Suppressor macrophage treated with lipopolysaccharide for 1 hour (primary cell): ENCODE measurements at places on chromosomes 6 and 20.
A peak's percentile ranks its signal among the peaks of the same experiment; 100 is the strongest.

GRCh38 chr20:667351-668034 is 8.1 kb downstream of the SCRT2 start:
- DNase-seq = peak; percentile 78

DNA sequence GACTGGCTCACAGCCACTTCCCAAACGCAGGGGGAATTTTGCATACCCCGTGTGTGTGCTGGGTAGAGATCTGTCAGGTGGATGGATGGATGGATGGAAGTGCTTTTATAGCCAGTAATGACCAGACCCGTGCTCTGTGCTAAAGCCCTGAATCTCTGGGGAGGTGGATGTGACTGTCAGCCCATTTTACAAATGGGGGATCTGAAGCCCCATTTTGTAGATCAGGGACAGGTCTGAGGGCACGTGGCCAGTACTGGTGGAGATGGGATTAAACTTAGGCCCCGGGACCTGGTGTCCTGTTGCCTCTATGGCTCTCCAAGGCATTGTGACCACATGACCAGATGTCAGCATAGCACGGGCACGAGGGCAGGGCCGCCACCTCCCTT is 38.2 kb upstream of the ZBP1 start:
- no peak for DNase-seq

GRCh38 chr20:25539742-25540672 is 45.3 kb downstream of the NINL start:
- DNase-seq = no peak

DNA sequence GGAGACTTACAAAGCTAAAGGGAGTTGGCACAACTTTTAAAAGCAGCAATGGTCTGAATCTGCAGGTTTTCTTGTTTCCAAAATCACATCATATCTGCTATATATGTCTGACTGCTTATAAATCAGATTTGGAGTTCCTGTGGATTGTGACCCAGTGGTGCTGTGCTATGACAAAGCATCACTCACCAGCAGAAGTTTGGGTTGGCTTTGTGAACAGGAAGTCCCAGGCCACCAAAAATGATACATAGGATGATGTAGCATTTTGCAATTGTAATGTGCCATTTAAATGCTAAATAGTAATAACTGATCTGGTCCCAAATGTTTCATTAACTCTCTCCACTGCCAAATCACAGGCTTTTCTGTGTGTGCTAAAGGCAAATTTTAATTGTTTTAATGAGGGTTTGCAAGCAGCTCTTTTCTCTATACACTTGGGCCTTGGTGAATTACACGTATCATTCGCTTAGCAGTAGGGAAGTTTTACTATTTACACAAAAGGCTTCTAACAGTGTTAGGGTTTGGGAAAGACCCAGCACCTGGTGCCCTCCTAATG is 60.8 kb downstream of the SYNDIG1 start:
- peak; percentile 5 for DNase-seq

DNA sequence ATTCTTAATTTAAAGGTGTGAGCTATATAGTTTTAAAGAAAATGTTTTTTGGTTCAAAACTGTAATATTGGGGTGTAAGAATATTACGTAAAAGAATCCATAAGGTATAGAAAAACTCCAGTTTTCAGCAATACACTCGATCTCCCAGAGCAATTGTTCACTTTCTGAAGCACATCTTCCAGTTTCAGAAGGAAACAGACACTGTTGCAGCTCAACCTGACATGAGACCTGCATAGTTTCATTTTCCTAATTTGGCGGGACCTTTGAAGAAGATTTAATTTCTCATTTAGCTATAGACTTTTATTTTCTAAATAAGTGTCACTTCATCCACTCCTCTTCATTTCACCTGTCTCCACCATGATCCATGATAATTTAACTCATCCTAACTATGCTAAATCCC is 281.5 kb downstream of the HTR1B start:
- no peak for DNase-seq

- no peak for DNase-seq
These were observed 144.0 kb downstream of the LRRC1 start for GRCh38 chr6:53938810-53939209.

DNA sequence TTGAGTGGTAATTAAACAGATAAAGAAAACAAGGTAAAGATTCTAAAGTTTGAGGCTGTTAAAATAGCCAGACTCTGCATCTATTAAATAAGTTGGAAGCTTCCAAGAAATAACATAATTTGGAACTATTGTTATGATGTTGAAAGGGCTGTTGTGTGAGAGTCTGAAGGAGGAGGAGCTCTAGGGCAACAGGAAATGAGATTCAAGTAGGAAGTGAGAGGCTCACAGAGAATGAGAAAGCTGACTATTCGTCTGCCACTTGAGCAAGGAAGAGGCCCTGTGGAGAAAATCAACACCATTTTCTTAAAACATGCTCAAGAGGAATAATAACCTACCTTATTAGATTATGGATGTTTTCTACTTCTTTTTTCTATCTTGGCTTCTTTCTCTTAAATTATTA is 185.2 kb downstream of the SLC24A3 start:
- no peak for DNase-seq

GRCh38 chr20:32762754-32763201 is 593 bp downstream of the DNMT3B start:
- no peak for DNase-seq

DNA sequence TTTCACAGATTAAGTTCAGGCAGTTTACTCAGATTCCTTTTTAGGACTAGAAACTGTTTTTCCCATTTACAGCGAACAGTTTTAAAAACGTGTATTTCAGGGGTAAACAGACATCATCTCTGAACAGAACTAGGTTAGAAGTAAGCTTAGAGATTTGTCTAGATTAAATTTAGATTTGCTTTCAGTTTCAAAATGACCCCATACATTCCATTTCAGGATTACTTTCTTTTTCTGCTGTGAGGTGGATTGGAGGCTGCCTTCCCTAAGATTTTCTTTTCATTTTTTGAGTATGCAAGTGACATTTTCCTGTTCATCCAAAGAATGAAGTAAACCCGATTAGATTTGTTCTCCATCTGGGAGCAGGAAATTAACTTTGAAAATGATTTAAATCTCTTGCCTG is 747.2 kb downstream of the KHDRBS2 start:
- no peak for DNase-seq

DNA sequence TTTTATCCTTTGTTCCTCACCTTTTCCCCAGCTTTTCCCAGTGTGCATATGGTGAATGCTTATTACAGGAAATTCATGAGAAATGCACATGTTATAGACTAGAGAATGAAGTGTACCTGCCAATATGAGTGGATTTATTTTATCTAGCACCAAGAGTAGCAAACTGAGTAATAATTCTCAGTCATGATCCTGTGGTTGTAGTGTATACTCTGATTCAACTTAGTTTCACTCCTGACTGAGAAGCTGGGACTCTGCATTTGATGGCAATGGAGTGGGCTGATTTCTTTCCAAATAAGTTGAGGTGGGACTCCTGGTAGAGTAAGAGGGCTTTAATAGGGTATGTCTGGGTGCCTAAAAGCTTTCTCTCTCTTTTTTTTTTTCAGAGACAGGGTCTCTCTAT is 4.0 kb downstream of the ABT1 start:
- no peak for DNase-seq

GRCh38 chr6:21914121-21914973 is 320.8 kb downstream of the SOX4 start:
- DNase-seq = peak; percentile 71

GRCh38 chr20:11912659-11913415 is 4.9 kb upstream of the BTBD3 start:
- DNase-seq = no peak

- peak; percentile 24 for DNase-seq
These were observed 199.1 kb downstream of the ERMARD start for GRCh38 chr6:169950558-169950957.

- no peak for DNase-seq
These were observed 59.5 kb downstream of the ID4 start for GRCh38 chr6:19896693-19897010.

- no peak for DNase-seq
These were observed 485.5 kb downstream of the PHF3 start for GRCh38 chr6:64121011-64121565.

GRCh38 chr6:52534966-52535390 is 41.9 kb downstream of the TRAM2 start:
- no peak for DNase-seq

GRCh38 chr6:17277256-17277655 is 3.9 kb upstream of the RBM24 start:
- no peak for DNase-seq

GRCh38 chr20:32204205-32205109 is 3.1 kb downstream of the PLAGL2 start:
- DNase-seq = peak; percentile 75

- DNase-seq = peak; percentile 87
These were observed 233.5 kb upstream of the QKI start for GRCh38 chr6:163180874-163181541.

DNA sequence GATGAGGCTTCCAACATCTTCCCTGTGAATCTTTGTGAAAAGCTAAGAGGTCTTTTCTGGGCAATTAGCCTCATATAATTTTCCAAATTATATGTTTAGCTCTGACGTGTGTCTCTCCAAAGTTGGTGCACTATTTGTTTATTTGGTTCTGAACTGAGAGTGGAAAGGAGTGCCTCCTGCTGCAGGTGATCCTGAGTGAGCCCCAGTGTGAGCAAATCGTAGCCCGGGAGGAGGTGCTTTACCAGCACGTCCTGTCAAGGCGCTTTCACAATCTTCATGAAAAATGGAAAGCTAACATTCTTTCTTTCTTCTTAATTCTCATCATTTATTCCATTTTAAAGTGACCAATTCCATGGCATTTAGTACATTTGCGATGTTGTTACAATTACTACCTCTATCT is 231.9 kb downstream of the BMP2 start:
- no peak for DNase-seq

DNA sequence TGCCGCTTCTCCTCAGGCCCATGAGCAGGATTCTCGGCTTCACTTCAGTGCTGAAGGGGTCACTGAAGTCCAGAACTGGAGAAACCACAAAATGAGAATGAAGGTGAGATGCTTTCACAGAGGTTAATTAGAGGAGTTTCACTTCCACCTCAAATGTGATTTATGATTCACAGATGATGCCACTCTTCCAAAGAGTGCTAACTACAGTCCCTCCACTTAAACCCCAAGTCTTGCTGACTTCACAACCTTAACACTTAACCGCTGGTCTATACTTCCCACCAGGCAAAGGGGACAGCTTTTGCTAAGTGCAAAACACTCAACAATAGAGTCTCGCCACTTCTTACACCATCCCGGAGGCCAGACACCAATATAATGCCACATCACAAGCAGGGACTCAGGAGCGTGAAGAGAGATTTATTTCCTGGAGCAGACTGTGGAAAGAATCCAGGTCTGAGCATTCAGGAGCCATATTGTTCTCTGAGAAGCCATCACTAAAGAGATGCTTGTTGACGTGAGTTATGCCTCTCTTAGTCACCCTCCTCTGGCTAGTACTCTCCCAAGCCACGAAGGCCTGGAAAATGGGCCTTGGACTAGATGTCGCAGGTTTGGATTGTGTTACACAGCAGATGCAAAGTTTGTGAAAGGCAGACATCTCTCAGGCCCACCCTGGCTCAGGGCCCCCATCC is 24.4 kb downstream of the RRAGD start:
- DNase-seq = no peak

GRCh38 chr6:166542580-166542912 is 43.9 kb downstream of the RAMACL start:
- no peak for DNase-seq

- no peak for DNase-seq
These were observed 49.8 kb downstream of the SPATA2 start for GRCh38 chr20:49865559-49865958.

GRCh38 chr6:90131125-90131524 is 165.5 kb downstream of the BACH2 start:
- DNase-seq = peak; percentile 41

GRCh38 chr20:18916886-18917750 is 103.5 kb downstream of the SCP2D1 start:
- no peak for DNase-seq

DNA sequence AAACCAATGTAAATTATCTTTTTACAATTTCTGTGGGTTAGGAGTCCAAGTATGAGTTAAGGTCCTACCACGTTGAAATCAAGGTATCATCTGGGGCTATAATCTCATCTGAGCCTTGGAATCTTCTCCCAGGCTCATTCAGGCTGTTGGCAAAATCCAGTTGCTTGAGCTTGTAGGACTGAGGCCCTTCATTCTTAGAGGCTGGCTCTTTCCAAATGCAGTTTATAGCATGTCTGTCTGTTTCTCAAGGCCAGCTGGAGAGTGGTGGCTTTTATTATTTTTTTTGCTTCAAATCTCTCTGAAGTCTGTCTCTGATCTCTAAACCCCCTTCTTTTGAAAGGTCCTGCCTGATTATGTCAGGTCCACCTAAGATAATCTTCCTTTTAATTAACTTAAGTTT is 177.2 kb upstream of the ASCC3 start:
- DNase-seq = no peak

DNA sequence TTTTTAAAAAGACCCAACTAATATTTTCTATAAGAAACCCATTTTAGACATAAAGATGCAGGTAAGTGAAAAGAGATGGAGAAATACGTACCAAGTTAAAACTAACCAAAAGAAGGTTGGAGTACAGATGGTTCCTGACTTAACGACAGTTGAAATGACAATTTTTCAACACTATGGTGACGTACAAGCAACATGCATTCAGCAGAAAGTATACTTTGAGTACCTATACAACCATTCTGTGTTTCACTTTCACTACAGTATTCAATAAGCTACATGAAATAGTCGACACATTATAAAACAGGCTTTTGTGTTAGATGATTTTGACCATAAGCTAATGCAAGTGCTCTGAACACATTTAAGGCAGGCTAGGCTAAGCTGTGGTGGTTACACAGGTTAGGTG is 228.9 kb downstream of the RNGTT start:
- DNase-seq = no peak

- DNase-seq = no peak
These were observed 841.8 kb downstream of the PHF3 start for GRCh38 chr6:64477391-64477790.

GRCh38 chr20:61400499-61400898 is 148.4 kb downstream of the CDH4 start:
- DNase-seq = no peak

DNA sequence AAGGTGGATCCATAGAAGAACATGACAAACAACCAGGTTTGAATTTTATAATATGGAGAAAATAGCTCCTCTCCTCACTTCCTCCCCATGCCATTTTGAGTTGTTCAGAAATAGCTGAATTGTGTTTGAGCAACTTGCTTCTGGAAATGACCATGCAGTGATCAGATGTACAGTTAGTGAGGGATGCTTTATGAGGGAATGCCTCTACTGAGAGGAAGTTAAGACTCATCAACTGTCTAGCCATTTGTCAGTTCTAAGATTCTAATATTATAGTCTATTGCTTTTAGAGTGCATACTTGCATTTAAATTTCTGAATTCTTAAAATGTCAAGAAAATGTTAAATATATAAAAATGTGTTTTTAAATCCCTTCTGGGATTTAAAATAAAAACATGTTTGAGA is 3.8 kb downstream of the LAMA2 start:
- no peak for DNase-seq

DNA sequence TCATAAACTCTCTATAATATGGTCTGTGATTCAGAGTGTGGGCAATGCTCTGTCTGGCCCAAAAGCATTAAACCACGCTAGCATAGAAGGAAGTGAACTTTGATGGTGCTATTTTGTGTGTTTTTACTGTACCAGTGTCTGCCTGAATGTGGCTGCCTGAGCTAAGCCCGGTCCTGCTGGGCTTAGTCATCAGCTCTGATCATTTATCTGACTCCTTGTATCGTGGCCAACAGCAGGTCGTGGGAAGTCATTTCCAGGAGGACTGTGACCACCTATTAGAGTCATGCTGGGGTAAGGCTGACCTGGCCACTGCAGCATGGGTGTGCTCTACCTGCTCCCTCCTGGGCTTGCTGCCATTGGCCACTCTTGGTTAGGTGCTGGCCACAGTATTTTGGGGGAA is 239.1 kb upstream of the CEP162 start:
- DNase-seq = no peak

GRCh38 chr20:11270566-11270965 is 596.8 kb upstream of the JAG1 start:
- peak; percentile 28 for DNase-seq
